Inflammatory macrophage (primary cell): ENCODE measurements at places on chromosomes 1 and 21.
A peak's percentile ranks its signal among the peaks of the same experiment; 100 is the strongest.

DNA sequence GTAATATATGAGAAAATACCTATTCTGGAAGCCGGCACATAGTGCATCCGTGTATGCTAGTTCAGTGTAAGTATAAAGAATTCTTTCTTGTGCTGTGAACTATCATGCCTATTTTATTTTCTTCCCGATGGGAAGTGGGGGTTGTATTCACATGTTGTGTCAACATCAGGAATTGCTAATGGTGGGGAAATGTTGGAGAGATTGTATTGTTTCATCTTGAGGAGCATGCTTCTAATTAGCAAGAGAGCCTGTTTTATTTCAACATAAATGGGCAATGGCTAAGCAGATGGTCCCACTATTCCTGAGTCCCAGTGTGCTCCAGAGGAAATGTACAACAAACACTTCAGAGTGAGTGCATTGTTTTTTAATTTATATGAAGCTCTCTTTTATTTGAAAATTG lies 485.2 kb downstream of the PLPP3 start:
- no peak for DNase-seq

GRCh38 chr1:3978196-3978989 lies 78.3 kb upstream of the C1orf174 start:
- no peak for DNase-seq

DNA sequence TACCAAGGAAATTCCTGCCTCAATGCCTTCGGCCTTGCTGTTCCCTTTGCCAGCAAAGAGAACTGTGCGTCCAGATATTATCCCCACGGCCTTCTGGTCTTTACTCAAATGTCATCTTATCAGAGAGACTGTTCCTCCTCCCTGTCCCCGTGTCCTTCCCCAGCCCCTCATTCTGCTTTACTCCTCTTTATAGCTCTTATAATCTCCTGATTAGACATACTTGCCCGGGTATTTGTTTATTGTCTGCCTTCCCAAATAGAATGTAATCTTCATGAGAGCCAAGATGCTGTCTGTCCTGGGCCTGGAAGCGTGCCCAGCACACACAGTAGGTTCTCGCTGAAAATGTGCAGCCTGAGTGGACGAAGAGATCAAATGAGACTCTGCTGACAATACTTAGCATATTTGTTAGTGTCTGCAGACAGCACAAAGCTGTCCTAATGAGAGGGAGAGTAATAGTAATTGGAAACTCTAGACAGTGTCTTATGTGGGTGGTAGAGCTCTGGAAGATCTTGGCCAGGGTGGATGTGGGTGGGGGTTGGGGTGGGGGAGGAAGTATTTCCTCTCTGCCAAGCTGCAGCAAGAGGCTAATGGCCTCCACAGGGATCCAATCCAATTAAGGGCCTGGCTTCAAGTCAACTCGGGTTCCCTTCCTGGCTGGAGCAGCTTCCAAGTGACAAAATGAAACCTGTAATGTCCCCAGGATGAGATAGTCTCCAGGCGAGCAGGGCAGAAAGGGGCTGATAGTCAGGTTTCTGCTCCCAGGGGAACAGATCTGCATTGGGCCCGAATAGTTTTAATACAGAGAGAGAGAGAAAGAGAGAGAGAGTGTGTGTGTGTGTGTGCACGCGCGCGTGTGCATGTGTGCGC lies 9.5 kb upstream of the CLIC4 start:
- DNase-seq, result peak; percentile 68

GRCh38 chr1:240491796-240492195 lies 120.2 kb downstream of the GREM2 start:
- DNase-seq, result no peak

DNA sequence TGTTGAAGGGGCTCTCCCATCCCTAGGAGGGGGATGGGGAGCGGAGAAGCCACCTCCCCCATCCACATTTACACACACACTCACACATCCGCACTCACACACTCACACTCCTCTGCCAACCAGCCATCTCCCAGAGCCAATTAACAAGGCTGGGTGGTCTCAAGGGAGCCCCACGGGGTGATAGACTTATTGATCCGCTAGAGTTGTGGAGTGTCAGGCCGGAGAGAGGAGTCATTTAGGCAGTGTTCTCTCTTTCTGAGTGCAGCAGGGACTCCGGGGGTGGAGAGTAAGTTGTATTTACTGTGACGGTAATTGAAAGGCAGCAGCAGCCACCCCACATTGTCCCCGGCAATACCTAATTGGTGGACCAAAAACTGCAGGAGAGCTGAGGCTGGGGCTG lies 61.6 kb downstream of the KLHDC7A start:
- DNase-seq, result no peak

- DNase-seq, result peak; percentile 78
Observed at GRCh38 chr1:167221738-167222610, 1.3 kb downstream of the POU2F1 start.

DNA sequence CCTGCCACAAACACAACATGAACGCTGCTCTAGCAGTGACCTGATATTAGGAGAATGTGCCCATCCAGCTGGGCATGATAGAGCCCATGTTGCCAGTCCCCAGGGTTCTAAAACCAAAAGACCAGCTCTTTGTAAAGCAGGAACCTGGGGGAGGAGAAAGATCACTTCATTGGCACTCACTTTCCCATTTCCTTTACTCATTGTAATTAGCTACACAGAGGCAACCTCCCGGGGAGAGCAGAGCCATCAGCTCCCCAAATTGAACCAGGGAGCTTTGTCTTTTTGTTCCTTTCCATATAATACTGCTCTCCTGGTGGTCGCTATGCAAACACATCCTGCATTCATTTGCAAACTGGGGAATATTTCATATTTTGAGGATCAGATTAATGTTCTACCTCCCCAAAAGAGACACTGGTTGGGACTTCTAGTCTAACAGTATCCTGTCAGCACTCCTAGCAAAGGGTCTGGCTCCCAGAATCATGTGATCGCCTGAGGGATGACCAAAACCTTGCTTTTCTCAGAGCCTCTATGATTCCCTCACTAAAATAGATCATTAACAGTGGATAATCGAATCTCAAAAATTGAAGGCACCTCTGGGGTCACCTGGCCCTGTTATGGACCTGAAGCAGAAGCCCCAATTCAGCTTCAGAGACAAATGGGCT lies 76.7 kb upstream of the CD1D start:
- DNase-seq, result no peak

DNA sequence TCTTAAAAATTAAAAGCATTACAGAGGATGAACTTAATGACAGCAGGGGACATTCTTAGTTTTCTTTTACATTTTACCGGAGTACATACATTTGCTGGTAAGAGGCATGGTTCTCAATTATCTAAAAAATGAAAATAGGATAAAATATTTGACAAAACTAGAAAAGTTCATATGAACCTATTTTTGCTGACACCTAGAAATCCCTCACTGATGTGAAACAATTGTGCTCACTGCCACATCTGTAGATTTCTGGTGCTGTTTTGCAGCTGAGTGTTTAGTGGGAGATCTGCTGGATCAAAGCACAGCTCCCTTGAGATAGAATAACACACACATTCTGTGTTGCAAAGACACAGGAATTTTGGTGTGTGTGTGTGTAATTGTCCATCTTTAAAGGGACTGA lies 392.9 kb upstream of the B3GALT2 start:
- no peak for DNase-seq

DNA sequence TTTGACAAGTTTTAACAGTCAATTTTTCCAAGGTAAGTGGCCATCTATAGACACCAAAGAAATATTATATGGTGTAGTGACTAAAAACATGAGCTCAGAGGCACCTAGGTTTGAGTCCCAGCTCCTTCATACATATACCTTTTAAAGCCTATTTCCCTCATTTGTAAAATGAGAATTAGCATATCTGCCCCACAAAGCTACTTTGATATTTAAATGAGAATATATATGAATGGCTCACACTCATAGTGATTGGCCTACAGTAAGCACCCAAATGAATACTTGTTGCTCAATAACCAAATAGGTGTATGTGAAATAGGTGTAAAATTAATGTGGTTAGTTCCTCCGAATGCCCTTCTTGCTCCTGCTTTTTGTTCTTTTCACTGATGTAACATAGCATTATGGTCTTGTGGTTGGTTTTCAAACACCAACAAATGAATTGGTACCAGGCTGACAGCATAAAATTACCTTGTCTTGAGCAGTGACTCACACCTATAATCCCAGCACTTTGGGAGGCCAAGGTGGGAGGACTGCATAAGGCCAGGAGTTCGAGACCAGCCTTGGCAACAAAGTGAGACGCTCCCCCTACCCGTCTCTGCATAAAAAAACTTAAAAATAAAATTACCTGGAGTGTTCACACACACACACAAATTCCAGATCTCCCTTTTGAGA lies 25.3 kb downstream of the CNIH4 start:
- DNase-seq, result no peak

GRCh38 chr1:203555511-203556046 lies 61.6 kb downstream of the OPTC start:
- no peak for DNase-seq
